ENCODE measurements at places on chromosomes 5 and 9. TPM values are rescaled to one million over a fixed set of nuclear protein-coding genes. Genes with fewer than 3 reads are reported as not detected.

DNA sequence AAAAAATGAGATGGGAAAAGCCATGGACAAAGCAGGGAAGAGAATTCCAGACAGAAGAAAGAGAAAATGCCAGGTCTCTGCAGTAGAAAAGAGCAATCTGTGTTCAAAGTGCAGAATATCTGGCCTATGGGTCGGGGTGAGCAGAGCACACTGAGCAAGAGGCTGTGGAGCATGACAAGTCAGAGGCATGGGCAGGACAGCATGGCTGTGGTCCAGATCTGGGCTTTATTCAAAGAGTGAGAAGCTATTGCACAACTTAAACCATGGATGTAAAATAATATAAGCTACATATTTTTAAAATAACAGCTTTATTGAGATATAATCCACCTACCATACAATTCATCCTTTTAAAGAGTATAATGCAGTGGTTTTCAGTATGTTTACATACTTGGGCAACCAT is 133.1 kb upstream of the SPDL1 start:
- no peak overlapping the region for H3K27ac ChIP-seq
- no peak overlapping the region for H3K4me3 ChIP-seq
- no peaks in the 10 kb centered on the region for H3K4me1 ChIP-seq
- H3K36me3 ChIP-seq = no peaks in the 10 kb centered on the region
- no peaks in the 10 kb centered on the region for H3K27me3 ChIP-seq

The MEIKIN gene
- not detected for total RNA-seq

DNA sequence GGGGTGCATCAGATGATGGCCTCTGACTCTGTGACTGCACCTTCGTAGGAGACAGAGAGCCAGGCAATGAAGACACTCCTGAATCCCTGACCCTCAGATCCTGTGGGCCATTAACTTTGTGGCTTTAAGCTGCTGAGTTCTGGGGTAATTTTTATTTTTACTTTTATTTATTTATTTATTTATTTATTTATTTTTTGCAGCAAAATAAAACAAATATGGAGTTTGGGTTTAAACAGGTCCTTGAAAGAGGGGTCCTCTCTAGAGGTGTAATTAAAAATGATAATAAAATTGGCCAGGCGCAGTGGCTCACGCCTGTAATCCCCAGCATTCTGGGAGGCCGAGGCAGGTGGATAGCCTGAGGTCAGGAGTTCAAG is 104.9 kb upstream of the RAPGEF1 start:
- no peak overlapping the region for H3K27ac ChIP-seq
- no peaks in the 10 kb centered on the region for H3K27me3 ChIP-seq
- H3K4me1 ChIP-seq = no peaks in the 10 kb centered on the region
- no peak overlapping the region for H3K4me3 ChIP-seq
- no peak for DNase-seq

The ZNF658 gene
- 4.9 TPM for total RNA-seq

The ENTPD2 gene
- 1.1 TPM for total RNA-seq

The ALDOB gene
- not detected for total RNA-seq

GRCh38 chr5:93255796-93256195 is 325.2 kb downstream of the NR2F1-AS1 start:
- no peaks in the 10 kb centered on the region for H3K27me3 ChIP-seq
- DNase-seq = no peak
- no peak overlapping the region for H3K27ac ChIP-seq
- H3K4me1 ChIP-seq = no peaks in the 10 kb centered on the region
- H3K4me3 ChIP-seq = no peak overlapping the region

GRCh38 chr5:11383506-11384095 is 520.6 kb downstream of the CTNND2 start:
- no peak overlapping the region for H3K27ac ChIP-seq
- DNase-seq = no peak
- no peaks in the 10 kb centered on the region for H3K36me3 ChIP-seq
- H3K4me3 ChIP-seq = no peak overlapping the region
- H3K4me1 ChIP-seq = peaks cover 13% of the 10 kb centered on the region
- peaks cover 40% of the 10 kb centered on the region for H3K27me3 ChIP-seq

GRCh38 chr9:13360188-13360587 is 80.7 kb upstream of the MPDZ start:
- H3K4me1 ChIP-seq = peaks cover 7% of the 10 kb centered on the region
- H3K36me3 ChIP-seq = no peaks in the 10 kb centered on the region
- no peak overlapping the region for H3K4me3 ChIP-seq
- H3K27me3 ChIP-seq = no peaks in the 10 kb centered on the region
- no peak for DNase-seq

The PCDHA9 gene
- 3.3 TPM for total RNA-seq

The TRIM36 gene
- 10.1 TPM for total RNA-seq

The C5orf34 gene
- 11.8 TPM for total RNA-seq

GRCh38 chr9:3012842-3013241 is 168.9 kb upstream of the PUM3 start:
- H3K4me3 ChIP-seq = no peak overlapping the region
- H3K4me1 ChIP-seq = no peaks in the 10 kb centered on the region
- H3K27ac ChIP-seq = no peak overlapping the region
- H3K36me3 ChIP-seq = no peaks in the 10 kb centered on the region
- no peak for DNase-seq

The THBS4 gene
- 23.2 TPM for total RNA-seq

DNA sequence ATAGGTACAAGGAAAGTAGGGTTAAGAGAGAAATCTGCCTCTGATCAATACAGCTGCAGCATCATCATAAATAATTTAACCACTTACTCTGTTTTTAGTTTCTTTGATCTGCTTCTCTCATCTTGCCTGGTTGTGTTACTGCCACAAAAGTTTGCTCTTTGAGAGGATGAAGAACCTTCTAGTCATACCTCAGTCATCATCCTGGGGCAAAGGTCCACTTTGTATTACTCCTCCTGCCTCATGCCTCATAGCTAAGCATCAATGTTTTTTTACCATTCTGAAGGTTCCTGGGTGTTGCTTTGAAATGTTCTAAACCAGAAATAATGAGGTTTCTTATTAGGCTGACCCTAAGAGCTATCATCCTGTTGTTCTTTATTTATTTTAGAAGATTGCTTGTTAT is 17.1 kb upstream of the TRIM36 start:
- H3K27ac ChIP-seq = no peak overlapping the region
- no peak overlapping the region for H3K4me3 ChIP-seq
- no peak for DNase-seq
- no peaks in the 10 kb centered on the region for H3K36me3 ChIP-seq

GRCh38 chr5:136057401-136058038 is 28.7 kb downstream of the TGFBI start:
- no peak for DNase-seq
- no peak overlapping the region for H3K4me3 ChIP-seq
- H3K36me3 ChIP-seq = no peaks in the 10 kb centered on the region

DNA sequence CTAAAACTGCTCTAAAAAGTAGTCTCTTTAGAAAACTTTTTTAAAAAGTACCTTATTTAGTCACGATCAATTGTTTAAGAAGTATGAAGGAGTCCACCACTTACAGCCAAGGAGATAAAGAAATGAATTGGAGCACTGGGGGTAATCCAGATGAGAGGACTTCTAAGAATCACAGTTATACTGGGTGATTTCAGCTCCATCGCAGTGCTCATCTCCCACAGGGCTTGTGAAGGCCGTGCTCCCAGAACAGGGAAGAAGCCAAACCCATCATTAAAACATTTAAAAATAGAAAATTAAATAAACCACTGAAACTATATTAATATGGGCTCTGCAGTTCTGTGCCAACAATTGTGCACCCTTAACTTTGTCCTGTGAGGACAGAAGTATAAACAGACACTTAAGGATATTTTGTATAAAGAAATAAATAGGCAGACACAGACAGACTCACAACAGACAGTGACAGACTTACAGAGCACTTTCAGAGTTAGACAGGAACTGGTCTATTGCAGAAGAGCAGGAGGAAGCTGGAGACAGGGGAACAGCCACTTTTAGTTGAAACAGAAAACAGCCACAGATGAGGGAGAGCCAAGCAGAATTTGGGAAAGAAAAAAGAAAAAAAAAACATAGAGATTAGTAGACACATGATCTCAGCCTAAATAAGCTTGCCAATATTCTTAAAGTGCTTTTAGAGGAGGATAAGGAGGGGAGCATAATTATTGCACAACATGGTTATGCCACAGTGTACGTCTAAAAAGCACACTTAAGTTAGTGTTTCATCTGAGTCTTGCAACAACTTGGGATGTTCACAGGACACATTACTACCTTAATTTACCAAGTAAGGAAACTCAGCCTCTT is 81.8 kb downstream of the FBXO38 start:
- H3K4me3 ChIP-seq = no peak overlapping the region
- H3K4me1 ChIP-seq = no peaks in the 10 kb centered on the region
- H3K27ac ChIP-seq = no peak overlapping the region
- no peak for DNase-seq

- no peak overlapping the region for H3K27ac ChIP-seq
- no peak for DNase-seq
- no peaks in the 10 kb centered on the region for H3K27me3 ChIP-seq
These were observed 16.5 kb upstream of the UBE2QL1 start for GRCh38 chr5:6432206-6432605.

- H3K27ac ChIP-seq = no peak overlapping the region
- no peaks in the 10 kb centered on the region for H3K27me3 ChIP-seq
- H3K4me3 ChIP-seq = no peak overlapping the region
- DNase-seq = no peak
- H3K4me1 ChIP-seq = peaks cover 10% of the 10 kb centered on the region
These were observed 24.2 kb downstream of the TNFAIP8 start for GRCh38 chr5:119379942-119380547.

DNA sequence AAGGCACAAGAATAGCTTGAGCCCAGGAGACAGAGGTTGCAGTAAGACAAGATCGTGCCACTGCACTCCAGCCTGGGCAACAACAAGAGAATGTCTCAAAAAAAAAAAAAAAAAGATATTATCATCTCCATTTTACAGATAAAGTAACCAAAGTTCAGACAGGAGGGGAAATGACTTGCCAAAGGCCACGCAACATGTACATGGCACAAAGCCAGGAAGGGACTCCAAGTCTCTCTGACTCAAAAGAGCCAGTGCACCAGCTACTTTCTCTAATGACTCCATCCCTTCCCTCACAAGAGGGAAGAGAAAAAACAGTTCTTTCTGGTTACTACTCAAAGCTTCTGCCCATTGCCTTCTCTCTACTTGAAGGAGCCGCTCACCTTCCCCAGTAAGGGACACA is 34.1 kb downstream of the SIL1 start:
- peaks cover 16% of the 10 kb centered on the region for H3K4me1 ChIP-seq
- no peaks in the 10 kb centered on the region for H3K36me3 ChIP-seq
- no peak overlapping the region for H3K27ac ChIP-seq
- DNase-seq = no peak
- H3K4me3 ChIP-seq = no peak overlapping the region
- no peaks in the 10 kb centered on the region for H3K27me3 ChIP-seq

DNA sequence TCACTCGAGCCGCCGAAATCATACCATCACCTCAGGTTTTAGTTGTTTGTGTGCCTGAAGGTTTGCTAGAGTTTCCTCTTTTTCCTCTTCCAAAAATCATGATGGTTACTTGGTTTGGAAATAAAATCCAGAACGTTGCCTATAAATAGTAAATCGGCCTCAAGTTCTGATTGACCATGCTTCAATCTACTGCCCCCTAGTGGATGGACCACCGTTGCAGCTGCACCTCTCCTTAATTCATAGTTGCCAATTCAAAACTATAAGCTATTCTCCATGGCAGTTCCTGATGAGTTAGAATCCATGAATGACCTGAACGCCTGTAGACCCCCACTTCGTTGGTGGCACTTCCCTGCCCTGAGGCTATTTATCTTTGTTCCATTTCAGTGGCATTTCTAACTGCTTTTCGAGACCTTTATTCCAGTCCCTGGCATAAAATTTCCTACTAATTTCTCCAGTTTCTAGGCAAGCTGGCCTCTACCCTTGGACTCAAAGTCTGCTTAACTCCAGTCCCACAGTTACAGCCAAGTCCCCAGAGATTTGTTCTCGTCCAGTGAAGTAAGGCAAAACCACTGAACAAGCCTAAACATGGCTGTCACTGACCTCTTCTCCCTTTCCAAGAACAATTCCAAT is 422.6 kb downstream of the EFNA5 start:
- H3K27ac ChIP-seq = no peak overlapping the region
- no peak overlapping the region for H3K4me3 ChIP-seq
- H3K4me1 ChIP-seq = no peaks in the 10 kb centered on the region

DNA sequence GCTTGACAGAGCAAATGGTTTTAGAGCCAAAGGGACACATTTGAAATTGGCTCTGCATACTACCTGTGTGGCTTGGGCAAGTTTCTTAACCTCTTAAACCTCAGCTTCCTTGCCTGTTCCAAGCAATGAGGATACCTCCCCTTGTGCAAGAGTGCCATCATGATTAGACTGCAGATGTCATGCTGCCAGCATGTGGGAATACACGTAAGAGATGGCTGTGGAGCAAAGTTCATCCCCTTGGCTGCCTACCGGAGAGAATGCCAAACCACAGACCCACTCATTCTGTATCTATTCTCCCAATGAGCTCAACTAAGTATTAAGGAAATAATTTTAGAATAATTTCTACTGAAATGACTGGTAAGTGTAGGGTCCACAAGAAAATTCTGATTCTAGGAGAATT is 101.3 kb downstream of the WDR41 start:
- H3K36me3 ChIP-seq = no peaks in the 10 kb centered on the region
- no peak overlapping the region for H3K27ac ChIP-seq
- no peaks in the 10 kb centered on the region for H3K27me3 ChIP-seq
- DNase-seq = no peak
- H3K4me3 ChIP-seq = no peak overlapping the region
- H3K4me1 ChIP-seq = peaks cover 2% of the 10 kb centered on the region

The PDE8B gene
- total RNA-seq = 0.54 TPM

GRCh38 chr9:109448223-109448622 is 49.9 kb downstream of the PTPN3 start:
- no peak overlapping the region for H3K27ac ChIP-seq
- H3K4me3 ChIP-seq = no peak overlapping the region
- H3K27me3 ChIP-seq = no peaks in the 10 kb centered on the region
- H3K4me1 ChIP-seq = peaks cover 4% of the 10 kb centered on the region
- H3K36me3 ChIP-seq = no peaks in the 10 kb centered on the region
- DNase-seq = no peak

The ELL2 gene
- 32.6 TPM for total RNA-seq

DNA sequence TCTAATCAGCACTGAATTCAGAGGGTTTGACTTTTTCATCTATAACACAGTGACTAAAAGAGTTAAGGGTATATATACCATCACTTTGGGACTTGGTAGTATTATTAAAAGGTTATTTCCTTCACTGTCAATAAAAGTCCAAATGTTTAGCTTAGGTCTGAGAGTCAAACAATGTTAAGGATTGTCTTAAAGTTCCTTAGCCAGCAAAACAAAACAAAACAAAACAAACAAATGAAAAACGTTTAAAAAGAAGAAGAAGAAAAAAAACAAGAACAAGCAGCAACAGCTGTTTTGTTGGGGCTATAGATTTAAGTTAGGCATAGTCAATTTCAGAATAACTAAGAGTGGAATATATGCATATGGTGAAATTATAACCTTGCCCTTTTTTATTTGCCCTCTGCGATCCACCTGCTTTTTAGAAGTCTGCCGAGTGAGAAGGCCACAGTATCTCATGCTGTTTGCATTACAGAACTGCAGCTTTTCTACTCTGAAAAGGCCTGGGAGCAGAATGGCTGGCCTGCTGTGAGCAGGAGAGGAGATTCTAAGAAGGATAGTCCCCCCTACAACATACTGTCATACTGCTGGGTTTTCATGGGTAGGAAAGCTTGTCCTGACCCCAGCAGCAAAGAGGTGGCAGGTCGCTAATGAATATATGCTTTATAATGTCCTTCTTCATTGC is 141.7 kb downstream of the NTRK2 start:
- peak; percentile 38 for DNase-seq
- H3K27ac ChIP-seq = no peak overlapping the region
- H3K36me3 ChIP-seq = no peaks in the 10 kb centered on the region
- H3K4me3 ChIP-seq = no peak overlapping the region
